ENCODE measurements at places on chromosomes 11 and 22.

GRCh38 chr11:38593649-38594048, 1995.6 kb upstream of the RAG2 start:
- DNase-seq = no peak

DNA sequence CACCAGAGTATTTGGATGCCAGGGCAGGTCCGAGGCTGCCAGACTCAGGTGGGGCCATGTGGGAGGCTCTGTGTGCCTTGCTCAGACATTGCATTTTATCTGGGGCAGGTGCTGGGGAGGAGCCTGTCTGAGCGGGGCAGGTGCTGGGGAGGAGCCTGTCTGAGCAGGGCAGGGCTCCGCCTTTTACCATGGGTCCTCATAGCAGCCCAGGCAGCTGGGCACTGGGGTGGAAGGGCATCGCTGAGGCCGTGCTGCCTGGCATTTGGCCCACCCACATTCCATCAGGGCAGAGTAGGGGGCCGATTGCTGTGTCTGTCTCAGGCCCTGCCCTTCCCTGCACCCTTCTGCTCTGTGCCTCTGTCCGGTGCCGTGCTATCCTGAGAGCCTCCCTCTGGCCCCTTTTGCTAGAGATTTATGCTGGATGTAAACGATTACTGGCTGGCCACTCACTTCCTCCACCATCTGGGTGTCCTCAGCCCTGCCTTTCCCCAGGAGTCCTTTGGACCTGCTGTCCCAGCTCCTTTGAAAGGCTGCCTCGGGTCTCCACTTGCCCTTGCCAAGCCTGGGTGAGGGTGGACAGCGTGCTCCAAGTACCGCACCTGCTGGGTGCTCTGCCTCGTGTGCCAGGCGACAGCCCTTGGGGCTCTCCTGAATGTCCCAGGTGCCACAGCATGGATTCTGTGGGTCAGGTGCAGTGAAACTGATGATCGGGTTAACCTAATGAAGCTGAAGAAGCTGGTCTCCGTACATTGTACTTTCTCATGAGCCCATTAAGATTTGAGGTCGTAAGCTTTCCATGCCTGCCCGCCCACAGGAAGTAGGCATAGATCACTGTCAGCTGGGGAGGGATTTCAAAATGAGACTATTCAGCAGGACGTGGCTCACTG, 281.6 kb downstream of the TBC1D22A start:
- DNase-seq = peak; percentile 80

DNA sequence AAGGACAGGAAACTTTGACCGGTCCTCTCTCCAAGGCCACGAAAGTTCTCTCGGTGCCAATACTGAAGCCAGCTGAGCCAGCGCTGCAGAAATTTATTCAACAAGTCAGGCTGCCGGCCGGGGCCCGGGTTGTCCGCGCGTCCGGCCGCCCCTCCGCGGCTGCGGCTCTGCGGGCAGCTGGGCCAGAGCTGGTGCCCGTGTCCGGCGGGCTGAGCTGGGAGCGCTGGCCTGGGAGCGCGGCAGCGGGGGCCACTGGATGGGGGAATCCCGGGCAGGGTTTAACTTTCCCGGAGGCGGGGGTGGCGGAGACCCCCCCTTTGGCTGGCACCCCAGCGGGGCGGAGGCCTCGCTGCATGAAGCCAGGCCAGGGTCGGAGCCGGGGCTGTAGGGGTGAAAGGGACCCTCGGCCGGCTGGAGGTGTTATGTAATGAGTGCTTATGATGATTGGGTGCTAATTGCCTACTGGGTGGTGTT, 12.3 kb upstream of the CACNA1I start:
- no peak for DNase-seq

DNA sequence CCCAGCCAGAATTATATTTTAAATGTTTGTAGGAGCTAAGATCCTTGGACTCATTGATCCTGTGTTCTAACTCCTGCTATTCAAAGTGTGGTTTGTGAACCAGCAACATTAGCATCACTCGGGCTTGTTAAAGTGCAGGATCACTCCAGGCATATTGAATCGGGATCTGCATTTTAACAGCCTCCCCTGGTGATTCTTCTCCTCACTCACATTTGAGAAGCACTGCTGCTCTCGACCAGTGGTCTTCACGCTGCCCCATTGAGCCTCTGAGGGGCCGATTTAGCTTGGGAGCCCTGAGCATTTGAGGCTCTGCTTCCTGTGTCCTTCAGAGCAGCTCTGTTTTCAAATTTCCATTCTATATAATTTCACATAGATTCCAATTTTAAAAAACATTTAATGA, 10.9 kb downstream of the MADD start:
- DNase-seq = no peak

- no peak for DNase-seq
These were observed 7.8 kb upstream of the CD81 start for GRCh38 chr11:2369320-2369719.

DNA sequence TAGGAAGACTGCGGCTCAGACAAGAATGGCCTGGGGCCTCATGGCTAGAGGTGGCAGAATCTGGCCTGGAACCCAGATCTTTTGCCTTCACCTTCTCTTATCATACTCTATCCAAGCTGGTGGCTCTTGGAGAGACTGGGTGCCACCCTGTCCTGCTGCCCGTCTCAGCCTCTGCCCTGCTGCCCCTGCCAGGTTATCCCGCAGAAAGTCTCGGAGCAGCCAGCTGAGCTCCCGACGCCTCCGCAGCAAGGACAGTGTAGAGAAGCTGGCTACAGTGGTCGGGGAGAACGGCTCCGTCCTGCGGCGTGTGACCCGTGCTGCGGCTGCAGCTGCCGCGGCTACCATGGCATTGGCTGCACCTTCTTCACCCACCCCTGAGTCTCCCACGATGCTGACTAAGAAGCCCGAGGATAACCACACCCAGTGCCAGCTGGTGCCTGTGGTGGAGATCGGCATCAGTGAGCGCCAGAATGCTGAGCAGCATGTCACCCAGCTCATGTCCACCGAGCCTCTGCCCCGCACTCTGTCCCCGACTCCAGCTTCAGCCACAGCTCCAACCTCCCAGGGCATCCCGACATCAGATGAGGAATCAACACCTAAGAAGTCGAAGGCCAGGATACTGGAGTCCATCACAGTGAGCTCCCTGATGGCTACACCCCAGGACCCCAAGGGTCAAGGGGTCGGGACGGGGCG, 5.9 kb downstream of the INCENP start:
- DNase-seq = no peak
